ENCODE measurements at places on chromosomes 7 and 10.

DNA sequence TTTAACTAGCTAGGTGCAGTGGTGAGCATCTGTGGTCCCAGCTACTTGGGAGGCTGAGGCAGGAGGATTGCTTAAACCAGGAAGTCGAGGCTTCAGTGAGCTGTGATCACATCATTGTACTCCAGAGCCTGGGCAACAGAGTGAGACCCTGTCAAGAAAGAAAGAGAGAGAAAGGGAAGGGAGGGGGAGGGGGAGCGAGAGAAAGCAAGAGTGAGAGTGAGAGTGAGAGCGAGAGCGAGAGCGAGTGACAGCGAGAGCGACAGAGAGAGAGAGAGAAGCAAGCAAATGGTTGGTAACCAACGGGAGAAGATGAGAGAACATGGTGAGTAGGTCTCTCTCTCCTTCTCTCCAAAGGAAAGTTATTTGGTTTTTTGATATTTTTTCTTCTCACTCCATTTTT is 69.8 kb upstream of the DGKI start:
- no peak for DNase-seq

- DNase-seq, result peak; percentile 78
These were observed 249.6 kb downstream of the ELFN1 start for GRCh38 chr7:1919539-1920265.

GRCh38 chr10:79023240-79024162 is 45.3 kb upstream of the ZMIZ1 start:
- peak; percentile 87 for DNase-seq

GRCh38 chr10:119246862-119247549 is 39.6 kb downstream of the GRK5 start:
- DNase-seq, result peak; percentile 73

GRCh38 chr7:134941952-134942351 is 44.4 kb upstream of the AGBL3 start:
- no peak for DNase-seq

DNA sequence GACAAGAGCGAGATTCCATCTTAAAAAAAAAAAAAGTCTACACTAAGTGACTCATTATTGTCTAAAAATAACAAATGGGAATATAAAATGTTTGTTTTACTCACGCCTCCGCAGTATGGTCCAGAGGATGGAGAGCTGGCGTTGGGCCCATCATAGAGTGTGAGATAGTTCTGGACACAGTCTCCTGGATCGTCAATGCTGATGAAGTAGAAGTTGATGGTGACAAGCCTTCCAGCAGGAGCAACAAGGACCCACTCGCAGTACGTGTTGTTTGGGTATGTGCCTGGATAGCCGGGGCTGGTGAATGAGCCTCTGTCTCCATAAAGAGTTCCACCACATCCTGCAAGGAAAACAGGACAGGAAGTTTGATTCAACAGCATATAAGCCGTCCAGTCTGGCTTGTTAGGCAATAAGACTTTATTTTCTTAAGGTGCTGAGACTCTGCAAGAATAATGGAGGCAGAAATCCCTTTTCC is 11.5 kb upstream of the RSU1 start:
- no peak for DNase-seq

DNA sequence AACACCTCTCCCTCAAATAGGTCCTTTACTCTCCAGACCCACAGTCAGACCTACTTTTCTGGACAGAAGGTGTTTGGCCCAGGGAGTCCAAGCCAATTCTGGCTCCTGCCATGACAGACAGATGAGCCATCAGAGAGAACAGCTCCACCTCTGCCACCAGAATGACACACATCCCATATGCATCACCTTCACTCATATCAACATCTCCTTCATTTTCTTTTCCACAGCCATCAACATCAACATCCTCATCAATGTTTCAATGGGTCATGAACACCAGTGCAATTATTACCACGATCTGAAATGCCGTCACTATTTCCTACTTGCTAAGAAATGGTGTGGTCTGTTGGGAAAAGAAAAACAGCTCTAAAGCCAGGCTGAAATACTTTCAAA is 67.9 kb downstream of the CCDC71L start:
- no peak for DNase-seq

GRCh38 chr10:118924493-118924892 is 105.0 kb upstream of the NANOS1 start:
- no peak for DNase-seq

DNA sequence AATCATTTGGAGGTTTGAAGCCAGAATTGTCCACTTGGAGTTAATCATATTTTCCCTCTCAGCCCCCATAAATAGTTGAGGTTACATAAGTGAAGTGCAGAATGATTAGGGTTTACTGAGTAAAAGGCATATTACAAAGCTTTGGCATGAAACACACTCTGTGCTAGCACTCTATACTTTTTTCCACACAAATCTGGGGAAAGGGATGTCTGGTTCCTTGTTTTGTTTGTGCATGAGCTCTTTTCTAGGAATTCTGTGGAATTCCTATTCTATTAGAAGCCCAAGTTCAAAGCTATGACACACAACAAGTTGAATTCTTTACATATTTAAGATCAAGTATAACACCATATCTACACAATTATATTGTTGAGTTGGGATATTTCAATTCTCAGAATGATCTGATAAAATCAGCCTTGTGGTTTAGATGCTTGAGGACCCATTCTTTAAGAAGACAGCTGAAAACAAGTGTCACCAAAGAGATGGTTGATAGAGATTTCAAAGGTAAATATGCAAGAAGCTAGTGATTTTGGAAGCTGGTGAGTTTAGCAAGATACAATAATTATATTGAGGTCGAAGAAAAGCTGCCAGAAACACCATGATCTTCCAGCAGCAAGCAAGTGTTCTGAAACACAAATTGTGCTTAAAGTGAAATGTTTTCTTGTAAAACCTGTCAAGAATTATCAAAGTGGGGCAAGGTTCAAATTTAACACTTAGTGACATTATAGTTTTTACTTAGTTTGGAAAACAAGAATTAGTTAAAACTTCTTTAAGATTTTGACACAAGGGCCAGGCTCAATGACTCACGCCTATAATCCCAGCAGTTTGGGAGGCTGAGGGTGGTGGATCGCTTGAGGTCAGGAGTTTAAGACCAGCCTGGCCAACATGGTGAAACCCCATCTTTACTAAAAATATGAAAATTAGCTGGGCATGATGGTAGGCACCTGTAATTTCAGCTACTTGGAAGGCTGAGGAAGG is 122.6 kb downstream of the INHBA start:
- DNase-seq, result no peak

DNA sequence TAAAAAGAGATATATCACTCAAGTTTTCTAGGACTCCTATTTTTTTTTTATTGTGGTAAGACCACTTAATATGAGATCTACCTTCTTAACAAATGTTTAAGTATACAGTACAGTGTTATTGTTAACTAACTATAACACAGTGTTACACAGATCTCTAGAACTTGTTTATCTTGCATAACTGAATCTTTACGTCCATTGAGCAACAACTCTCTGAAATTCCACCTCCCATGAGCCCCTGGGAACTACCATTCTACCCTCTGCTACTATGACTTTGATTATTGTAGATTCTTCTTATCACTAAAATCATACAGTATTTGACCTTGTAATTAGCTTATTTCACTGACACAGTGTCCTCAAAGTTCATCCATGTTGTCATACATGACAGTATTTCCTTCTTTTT is 22.5 kb upstream of the REEP3 start:
- DNase-seq, result no peak

GRCh38 chr10:18271491-18271890 is 131.3 kb downstream of the CACNB2 start:
- no peak for DNase-seq

GRCh38 chr7:155800741-155801267 is 11.5 kb downstream of the SHH start:
- no peak for DNase-seq

- no peak for DNase-seq
These were observed 139.5 kb downstream of the ST7 start for GRCh38 chr7:117092785-117093184.

DNA sequence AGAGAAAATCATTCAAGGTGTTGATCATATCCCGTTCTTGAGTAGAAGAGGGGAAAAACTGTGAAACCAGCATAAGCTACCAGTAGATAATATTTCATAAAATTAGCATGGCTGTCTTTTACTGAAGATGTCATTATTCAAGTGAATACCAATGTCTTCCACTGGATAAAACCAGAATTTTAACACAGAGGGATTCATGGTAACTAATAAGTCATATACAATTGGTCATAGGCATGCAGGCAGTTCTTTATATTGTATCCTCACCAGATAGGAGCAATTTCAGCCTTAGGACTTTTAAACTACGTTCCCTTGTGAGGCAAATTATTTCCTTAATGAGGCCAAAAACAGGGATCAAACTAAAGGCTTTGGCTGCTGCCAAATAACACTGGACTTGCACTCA is 202.3 kb upstream of the PITRM1 start:
- DNase-seq, result no peak

GRCh38 chr7:123944395-123944794 is 19.4 kb downstream of the SPAM1 start:
- no peak for DNase-seq

DNA sequence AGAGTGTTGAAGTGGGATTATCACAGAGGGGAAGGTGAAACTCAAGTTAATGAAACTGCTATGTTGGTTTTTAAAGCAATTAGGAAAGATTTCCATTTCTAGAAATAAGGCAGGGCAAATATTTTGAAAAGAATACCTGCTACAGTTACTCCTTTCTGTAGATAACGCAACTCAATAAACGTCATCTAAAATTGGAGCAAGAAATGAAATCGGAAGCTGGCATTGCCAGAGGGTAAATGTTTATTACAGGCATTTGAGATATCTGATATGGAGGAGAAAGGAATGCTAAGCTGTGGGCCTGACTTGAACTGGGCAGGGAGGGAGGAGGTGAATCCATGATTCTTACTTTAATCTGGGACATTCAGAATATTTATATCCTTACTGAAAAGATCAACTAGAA is 217.0 kb upstream of the ADARB2 start:
- DNase-seq, result no peak

- no peak for DNase-seq
These were observed 20.7 kb downstream of the LBX1 start for GRCh38 chr10:101208543-101208942.

- DNase-seq, result no peak
These were observed 150.5 kb downstream of the CYP26A1 start for GRCh38 chr10:93224005-93224779.

DNA sequence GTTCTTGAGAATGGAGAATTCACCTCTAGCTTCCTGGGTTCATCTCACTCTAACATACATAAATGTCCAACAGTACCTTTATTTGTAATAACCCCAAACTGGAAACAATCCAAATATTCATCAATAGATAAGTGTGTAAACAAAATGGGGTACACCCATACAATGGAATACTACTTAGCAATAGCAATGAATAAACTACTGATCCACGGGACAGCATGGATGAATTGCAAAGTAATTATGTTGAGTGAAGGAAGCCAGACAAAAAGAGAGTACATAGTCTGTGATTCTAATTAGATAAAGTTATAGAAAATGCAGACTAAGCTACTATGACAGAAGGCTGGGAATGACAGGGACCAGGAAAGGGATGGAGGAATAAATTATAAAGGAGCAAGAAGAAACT is 391.3 kb downstream of the CCSER2 start:
- DNase-seq, result no peak

DNA sequence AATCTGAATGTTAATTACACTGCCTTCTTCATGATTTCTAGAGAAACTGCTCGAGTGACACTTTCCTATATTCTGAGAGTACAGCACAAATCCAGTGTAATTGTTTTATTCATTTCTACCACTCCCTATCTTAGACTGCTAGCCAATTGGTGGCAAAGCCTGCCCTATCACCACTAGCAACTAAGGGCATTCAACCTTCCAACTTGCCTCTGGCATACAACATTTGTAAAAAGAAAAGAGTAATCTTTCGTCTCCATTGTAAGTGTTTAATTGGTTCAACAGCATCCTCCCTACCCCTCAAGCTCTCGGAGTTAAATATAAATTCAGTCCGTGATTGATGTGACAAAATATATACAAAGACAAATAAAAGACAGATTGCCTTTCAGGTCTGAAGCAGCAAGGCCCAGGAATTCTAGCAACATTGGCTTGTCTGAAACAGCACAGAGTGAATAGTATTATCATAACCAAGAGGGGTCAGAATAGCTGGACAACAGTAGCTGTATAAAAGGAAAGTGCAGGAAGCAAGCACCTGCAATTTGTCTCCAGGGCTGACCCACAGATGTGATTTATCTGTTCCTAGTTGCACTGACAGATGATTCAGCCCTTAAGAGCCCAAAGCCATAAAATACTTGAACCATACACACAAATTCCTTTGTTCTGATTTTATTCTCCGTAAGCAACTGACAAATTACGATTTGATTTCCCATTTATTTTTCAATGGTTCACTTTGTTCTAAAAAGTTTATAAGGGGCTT is 47.6 kb upstream of the ANKRD1 start:
- no peak for DNase-seq

DNA sequence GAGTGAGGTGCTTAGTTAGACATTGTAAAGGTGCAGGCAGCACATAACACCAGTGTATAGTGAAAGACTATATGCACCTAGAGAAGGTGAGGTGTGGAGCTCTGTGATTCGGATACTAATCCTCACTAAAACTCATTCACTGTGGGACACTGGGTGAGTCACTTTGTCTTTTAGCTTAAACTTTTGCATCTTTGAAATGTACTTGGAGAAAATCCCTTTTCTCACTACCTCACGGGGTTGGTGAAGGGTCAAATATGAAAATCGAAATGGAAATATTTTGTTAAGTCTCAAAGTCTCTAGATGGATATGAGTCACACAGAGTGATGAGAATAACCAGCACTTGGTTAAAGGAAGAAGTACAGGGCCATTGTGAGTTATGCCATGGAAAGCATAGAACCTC is 38.0 kb downstream of the MDFIC start:
- DNase-seq, result no peak

DNA sequence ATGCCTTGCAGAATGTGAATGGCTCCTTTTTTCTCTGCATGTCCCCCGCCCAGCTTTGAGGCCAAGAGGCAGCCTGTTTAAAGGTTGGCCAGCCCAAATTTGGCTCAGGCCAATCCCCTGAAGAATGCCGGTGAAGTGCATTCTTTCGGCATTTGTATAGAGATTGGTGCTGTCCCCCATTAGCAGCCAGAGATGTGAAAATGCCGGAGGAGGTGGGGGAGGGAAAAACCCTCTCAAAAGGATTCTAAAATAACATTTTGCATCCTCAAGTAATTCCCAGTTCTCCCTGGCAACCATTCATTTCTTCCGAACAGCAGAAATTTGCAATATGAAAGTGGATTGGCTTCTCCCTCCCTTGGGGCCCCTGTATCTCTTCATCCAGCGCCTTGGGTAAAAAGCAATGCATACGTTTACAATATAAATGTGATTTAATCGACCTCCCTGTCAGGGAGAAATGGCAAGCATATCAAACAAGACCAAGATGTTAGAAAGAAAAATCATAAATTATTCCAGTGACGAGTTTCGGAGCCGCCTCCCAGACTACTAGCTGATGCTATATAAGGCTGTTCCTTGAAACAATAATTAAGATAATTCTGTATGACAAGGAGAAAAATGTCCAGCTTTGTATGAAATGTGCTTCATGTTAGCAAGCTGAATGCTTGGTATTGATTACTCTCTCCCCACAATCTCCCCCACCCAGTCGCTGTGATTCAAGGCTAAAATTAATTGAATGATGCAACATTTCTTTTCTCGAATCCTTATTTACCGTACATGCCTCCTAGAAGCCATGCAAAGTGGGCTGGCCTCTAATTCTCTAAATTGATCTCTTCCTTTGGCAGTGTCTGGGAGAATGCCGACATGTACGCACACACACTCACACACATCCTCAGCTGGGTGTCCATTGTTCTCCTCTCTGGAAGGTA is 323.7 kb downstream of the RPS24 start:
- DNase-seq, result no peak
